Fibroblast of gingiva (primary cell): ENCODE measurements at places on chromosomes 2 and 18.

DNA sequence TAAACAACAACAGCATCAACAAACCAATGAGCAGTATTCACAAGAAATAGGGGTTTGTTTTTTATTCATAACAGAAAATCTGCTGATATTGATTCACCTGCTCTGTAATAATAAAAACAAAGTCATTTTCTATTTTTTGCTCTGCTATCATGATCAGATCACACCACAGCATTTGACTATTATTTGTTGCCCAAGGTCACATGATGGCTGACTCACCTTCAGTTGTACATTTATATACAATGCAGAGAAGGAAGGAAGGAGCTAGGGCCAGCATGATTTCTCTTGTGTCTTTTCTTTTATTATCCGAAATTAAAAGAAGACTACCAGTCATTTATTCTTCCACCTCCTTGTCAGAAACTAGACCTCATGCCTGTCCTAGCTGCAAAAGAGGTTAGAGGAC, 1427.7 kb upstream of the CELF4 start:
- DNase-seq, result no peak

DNA sequence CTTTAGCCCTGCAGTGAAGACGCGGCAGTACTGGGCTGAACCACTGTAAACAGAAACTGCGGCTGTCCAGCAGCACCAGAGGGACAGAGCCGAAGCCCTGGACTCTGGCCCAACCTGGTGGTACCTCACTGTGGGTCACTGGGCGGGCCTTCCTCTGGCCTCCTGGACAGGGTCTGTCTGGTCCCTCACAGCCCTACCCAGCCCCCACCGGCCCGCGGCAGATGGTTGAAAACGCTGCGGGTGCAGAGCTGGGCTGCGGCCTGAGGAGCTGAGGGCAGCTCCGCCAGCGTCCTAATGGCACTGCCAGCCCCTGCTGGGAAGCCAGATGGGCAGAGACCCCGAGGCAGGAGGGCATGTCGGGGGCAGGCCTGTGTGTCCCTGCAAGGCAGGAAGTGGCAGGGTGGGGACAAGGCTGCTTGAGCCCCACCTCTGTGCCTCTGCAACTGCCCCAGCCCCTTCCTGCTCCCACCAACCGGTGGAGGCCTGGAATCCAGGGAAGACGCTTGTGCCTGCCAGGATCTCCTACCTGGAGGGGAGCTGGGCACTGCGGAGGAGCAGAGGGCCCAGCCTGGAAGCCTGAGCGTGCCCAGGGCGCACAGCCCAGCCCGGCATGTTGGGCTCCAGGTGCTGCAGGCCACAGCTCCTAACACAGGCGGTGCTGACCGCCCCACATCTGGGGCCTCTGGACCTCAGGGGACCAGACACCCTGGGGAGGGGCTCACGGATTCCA, 36.3 kb downstream of the HS6ST1 start:
- DNase-seq, result no peak

- DNase-seq, result peak; percentile 97
Observed at GRCh38 chr2:238847841-238848690, at the start of gene TWIST2. TWIST2 (plus strand) TSS chr2:238848085; CDS start chr2:238848216, 131 bp downstream.

GRCh38 chr18:470661-471501, 29.6 kb downstream of the COLEC12 start:
- DNase-seq, result peak; percentile 80

GRCh38 chr18:11005528-11005927, 143.8 kb downstream of the PIEZO2 start:
- DNase-seq, result no peak

DNA sequence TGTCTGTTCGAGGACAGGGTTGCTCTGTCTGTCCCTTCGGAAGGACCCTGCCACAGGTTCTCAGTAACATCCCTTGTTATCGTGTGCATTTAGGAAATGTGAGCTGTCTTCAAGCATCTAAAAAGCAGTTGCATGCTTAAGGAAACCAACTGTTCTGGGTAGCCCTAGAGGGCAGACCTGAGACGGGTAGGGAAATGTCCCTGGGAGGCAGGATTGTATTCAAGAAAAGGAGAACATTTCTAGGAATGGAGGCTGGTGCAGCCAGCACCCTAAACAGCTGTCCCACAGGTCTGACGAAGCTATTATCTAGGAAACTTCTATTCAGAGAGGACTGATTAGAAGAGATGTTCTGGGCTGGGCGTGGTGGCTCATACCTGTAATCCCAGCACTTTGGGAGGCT, 414.2 kb downstream of the NBAS start:
- DNase-seq, result no peak

DNA sequence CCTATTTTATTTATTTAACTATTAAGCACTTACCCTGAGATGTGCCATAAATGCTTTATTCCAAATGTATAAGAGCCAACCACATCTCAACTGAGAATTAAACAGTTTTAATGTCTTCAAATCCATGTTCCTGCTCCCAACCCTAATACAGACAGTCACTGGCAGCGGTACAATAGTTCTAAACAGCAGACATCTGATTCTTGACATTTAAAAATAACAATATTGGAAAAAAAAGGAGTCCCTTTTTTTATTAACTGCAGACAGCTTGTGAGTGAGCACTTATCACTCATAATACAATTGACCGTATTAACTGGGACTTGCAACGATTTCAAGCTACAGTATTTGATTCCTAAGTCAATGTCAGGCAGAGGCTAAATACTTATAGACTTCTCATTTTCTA, 424.6 kb downstream of the TGIF1 start:
- no peak for DNase-seq

- no peak for DNase-seq
Observed at GRCh38 chr2:86769838-86770237, 20.9 kb downstream of the CD8A start.

DNA sequence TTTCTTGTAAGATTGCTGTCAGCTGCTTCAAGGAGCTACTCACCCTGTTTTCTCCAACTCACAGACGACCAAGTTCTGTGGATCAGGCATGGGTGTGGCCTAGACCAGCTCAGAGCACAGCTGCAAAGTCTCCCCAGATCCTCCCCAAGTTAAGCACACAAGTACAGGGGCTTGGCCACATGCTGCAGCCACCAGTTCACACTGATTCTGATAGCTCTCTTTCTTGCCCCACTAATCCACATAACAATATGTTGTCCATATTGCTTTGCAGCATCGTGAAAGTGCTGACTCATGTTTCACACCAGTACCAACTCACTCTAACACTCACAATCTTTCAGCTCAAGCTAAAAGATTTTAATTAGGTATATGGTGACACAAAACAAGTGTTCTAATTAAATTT, 437.0 kb downstream of the PARD3B start:
- no peak for DNase-seq

DNA sequence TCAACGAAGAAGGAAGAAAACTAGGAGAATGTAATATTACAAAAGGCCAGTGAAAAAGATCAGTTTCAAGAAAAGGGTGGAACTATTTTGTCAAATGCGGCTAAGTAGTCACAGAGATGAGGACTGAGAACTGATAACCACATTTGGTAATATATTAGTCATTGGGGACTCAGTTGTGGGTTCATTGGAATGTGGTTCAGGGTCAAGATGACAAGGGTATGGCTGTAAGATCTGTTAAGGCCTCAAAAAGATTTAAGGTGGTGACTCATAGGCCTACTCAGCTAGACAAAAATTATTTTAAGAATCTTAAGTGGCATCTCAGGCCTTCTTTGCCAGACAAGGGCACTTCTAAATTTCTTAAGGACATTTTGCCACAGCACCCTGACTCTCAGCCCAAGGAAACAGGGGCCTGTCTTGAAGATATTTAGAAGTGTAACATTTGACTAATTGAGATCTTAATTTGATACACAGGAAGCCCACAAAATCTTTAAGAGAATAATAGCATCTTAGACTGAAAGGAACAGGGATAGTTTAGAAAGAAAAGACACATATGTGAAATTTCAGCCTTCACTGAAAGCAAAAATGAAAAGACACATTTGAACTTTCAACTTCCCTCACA, 81.3 kb downstream of the STRADB start:
- peak; percentile 54 for DNase-seq

GRCh38 chr2:149783284-149783683, 195.7 kb upstream of the MMADHC start:
- no peak for DNase-seq

DNA sequence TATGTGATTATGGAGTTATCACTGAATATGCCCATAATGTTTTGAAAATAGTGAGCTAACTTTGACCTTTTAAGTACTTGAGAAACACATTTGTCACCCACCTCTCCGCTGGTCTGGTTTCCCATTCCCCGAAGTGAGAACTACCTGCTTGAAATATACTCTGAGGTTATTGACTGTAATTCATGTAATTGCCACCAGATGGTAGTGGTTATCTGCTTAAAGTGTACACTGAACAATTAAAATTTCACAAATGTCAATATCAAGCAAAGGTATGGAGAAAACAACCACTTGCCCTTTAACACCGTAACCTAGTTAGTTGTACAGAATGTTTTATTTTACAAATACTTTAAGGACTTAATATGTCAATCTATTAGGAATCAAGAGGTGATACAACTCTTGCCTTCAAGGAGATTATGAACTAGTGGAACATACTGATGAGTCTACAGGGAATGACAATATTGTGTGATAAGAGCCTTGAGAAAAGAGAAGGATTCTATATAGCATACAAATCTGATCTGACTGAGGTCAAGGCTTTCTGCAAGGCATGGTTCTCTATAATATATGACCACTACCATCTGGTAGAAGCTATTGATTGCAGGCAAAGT, 316.8 kb upstream of the KCNH7 start:
- DNase-seq, result peak; percentile 5

DNA sequence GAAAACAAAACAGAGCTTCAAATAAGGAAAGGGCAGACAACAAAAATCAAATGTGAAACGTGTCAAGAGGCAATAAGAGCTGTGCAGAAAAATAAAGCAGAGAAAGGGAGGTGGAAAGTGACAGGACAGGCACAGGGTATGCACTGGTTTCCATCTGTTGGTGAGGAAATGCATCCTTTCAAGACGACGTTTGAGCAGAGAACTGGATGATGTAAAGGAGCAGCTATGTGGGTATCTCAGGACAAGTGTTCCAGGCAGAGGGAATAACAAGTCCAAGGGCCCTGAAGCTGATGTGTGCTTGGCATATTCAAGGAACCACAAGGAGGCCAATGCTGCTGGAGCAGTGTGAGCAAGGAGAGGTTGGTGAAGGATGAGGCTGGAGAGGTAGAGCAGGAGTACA, 168.9 kb upstream of the SERPINE2 start:
- no peak for DNase-seq

GRCh38 chr2:221075203-221075602, 496.9 kb downstream of the EPHA4 start:
- peak; percentile 4 for DNase-seq

GRCh38 chr2:71465356-71465755, 12.0 kb downstream of the DYSF start:
- DNase-seq, result no peak

DNA sequence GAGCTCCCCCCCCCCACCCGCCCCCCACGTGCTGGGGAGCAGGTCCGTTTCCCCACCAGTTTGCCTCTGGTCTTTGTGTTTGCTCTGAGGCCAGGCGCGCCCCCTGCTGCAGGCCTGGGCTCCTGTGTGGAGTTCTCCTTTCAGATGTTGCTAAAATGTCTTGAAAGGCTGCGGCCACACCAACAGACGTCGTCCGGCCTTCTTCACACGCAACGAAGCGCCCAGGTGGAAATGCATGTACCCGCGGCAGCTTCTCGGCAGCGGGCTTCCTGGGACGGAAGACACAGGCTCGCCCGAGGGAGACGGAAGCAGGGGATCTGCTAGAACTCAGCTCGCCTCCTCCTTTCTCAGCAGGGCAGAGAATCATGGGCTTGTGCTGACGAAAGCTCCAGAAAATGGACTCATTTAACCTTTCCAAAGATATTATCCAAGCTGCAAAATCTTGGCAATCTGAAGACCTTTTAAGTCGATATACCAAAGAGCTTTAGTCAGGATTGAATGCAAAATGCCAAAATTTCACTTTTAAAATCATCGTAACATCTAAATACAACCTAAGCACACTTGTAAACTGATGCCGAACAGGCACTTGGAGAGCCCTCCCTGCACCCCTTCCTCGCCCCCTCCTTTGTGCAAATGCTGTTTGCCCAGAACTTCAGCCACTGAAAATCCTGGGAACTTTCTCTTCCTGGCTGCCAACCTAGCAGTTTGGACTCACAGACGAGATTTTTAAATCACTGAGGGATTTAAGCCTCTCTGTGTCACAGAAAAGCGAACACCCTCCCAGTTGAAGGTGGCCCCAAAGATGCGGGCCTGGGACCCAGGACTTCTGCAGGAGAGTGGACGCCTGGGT, 125.5 kb upstream of the ZNF516 start:
- peak; percentile 75 for DNase-seq

DNA sequence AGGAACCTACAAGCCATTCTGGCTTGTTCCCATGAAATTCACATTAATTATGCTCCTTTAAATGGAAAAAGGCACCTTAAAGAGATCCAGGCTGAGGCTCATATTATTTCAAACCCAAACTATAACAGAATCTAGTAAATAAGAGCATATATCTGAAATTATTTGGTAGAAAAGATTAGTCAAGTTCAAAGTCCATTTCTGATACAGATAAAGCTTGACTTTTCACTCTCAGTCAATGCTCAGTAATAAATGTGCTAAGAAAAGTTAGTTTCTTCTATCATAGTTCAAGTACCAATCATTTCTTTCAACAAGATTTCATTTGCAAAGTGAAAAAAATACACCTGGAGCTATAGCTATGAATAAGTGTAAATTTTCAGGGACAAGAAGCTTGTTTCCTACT, 61.8 kb upstream of the NARS1 start:
- DNase-seq, result no peak

DNA sequence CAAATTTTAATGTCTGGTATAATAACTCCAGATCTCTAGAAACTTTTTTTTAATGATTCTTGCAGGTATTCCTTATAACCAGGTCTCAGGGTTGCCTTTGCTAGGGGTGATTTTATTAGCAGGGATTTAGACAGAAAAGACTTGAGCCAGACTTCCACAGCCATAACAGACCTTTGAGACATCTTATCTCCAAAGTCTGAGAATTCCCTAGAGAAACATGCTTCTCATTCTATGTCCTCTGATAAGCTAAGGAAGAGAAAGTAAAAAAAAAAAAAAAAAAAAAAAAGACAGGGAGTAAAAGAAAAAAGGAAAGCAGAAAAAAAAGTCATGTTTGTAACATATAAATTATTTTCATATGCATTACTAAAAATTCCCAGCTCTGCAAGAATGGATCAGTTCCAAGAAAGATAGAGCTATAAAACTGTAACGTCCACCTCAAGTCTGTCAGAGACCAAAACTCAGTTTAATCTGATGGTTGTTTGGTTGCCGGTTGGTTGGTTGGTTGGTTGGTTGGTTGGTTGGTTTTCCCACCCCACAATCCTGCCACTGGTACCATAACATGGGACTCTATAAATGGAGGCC, 153.8 kb downstream of the COL6A3 start:
- DNase-seq, result no peak

DNA sequence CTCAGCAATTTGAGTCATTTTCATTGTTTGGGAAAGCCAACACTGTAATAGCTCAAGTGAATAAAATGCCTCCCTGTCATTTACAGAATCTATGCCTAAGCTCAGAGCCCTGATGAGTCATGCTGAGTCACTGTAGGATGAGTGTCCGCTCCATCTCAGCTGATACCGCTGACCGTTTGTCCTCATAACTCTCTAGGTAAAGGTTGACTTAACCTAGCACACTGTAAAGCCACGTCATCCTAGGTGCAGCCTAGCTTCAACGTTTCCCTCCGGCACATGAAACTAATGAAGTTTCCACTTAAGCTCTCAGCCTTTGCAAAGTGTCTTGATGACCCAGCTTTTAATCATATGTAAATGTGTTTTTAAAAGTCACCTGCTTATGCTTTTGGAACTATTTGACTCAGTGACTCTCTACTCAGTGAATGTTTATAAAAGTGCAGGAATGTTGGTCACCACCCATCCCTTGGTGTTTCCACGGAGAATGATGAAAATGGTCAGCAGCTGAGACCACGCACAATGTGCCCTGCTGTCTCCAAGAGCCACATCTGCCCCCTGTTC, 154.0 kb downstream of the PMAIP1 start:
- DNase-seq, result peak; percentile 82
